T-helper 22 cell (primary cell): ENCODE measurements at places on chromosomes 11 and 22.

DNA sequence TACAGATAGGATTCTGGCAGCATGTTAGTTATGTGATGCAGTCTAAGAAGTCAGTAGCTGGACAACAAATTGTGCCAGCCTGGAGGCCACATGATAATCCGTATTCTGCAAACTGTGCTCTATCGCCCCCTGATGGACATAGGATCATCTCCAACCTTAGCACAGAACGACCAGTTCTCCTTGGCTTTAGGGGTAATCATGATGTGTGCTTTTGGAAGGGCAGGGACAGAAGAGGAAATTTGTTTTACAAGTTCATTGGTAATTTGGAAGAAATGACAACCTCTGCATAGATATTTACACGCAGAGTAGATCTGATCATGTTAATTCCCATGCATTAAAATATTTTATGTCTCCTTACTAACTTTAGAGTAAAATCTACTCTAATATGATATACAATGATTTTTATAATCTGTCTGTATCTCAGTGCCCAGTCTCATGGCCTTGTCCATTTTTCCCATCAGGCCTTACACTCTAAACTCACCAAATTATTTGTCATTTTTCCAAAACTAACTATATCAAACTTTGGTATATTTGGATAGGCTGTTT lies 12.1 kb downstream of the OR10D3 start:
- DNase-seq, result no peak

GRCh38 chr22:38017272-38017920 lies 33.0 kb upstream of the SOX10 start:
- no peak for DNase-seq

GRCh38 chr11:120249279-120250262 lies 9.6 kb downstream of the POU2F3 start:
- DNase-seq, result no peak

GRCh38 chr11:8222820-8223512 lies 40.7 kb downstream of the LMO1 start:
- DNase-seq, result no peak

- no peak for DNase-seq
These were observed 1088.4 kb downstream of the LRRC4C start for GRCh38 chr11:40370821-40371616.

DNA sequence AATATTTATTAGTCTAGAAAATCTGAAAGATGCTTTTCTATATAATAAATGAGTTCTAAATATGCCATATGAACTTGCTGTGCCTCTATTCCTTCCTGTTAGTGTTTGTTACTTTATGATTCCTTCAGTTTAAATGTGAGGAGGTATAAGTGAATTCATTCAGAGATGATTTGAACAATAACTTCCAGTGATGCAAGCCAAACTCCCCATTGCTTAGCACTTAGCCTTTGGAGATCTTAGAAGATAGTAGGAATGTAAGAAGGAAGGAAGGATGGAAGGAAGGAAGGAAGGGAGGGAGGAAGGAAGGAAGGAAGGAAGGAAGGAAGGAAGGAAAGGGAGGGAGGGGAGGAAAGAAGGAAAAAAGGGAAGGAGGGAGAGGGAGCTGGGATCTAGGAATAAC lies 25.1 kb downstream of the MMP13 start:
- DNase-seq, result no peak

DNA sequence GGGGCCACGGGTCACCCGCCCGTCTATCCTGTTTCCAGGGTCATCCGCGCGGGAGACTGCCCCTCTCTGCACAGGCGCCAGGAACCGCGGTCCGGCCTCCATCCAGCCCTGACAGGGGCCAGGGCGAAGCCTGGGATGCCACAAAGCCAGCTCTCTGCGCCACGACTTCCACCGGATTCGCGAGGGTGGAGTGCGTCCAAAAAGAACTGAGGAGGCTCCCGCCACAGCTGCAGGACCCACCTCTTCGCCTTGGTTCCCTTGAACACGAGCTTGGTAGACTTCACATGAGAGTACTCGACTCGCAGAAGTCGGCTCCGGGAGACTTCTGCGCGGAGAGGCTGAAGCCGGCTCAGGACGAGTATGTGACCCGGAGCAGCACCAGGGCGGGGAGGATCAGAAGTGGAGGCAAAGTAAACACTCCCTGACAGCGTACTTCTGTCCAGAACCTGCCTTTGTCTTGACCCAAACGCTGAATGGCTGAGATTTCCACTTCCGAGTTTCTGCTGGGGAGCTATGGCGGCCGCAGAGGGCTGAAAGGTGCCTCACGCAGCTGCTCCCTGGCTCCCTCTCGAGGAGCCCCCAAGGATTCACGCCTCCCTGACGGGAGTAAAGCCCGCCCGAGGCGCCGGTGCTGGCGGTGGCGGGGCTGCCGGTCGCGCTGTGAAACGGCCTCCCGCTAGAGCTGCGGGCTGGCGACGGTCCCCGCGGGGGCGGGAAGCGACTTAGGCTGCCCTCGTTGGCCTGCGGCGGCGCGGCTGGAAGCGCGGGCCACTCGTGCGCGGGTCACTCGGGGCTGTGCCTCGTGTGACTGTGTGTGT lies 4566.7 kb upstream of the OR11H1 start:
- no peak for DNase-seq

DNA sequence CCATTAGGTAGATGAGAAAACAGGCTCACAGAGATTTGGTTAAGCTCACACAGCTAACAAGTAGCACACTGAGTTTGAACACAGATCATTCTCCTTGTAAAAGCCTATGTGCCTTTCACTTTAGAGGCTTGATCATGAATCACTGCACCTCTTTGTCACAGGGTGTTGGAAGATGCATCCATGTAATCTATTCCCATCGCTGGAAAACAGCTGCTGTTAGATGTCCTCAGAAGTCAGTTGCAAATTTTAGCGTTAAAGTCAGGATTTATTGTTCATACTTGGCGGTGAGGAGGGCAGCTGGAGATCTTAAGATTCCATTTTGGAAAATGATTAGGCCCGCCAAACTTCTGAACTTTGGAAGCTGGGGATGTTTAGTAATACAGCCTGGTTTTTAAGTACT lies 2.6 kb downstream of the CNTF start:
- no peak for DNase-seq

GRCh38 chr22:49694462-49695260 lies 133.0 kb downstream of the BRD1 start:
- no peak for DNase-seq

GRCh38 chr22:19753090-19753842 lies 7.3 kb upstream of the TBX1 start:
- DNase-seq, result no peak

DNA sequence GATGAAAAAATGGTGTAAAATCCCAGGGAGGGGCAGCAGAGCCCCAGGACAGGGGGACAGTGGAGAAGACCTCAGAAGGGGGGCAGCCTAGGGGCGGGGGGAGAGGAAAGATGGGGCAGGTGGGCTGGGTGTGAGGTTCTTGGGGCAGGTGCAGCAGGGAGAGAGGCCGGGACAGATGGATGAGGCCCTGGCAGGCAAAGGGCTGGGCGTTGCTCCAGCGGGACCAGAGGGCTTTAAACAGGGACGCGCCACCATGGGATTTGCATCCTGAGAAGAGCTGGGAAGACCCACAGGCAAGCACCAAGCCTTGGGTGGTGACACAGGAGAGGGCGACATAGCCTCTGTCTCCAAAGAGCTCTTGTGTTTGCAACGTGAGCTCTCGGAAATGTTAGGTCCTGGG lies 1342.8 kb downstream of the TBC1D22A start:
- DNase-seq, result no peak

DNA sequence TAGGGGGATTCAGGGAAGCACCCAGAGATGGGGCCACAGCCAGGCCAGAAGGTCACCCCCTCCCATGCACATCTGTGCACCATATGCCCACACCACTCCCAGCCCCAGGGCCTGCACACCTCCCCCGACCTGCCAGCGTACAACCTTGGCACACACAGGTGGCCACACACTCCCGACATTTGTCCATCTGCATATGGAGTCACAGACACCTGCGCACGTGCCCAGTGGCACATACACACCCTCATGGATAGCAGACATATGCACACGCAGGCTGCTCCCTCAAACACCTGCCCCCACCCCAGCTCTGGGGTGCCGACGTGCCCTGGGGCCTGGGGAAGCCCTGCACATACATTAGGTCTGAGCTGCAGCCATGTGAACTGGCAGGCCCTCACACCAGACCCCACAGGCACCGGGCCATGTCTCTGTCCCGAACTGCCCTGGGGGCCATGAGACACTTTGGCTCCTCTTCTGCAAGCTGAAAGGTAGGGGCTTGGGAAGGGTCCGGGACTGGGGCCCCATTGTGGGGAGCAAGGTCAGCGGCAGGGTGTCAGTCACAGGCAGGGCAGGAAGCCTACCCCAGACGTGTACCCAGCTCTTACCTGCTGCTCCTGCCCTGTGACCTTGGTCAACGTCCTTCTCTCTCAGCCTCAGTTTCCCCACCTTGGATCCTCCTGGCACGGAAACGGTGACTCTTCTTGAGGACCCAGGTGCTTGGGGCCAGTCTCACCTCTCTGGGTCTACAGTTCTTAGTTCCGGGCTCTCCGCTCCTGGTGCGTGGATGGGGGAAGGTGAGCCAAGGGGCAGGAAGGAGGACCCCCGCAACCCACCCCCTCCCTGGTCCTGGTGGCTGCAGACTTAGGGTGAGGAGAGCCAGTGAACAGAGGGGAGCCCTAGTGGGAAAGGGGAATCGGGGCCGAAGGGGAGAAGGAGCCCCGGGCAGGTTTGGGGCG lies 579 bp upstream of the CABP7 start:
- DNase-seq, result no peak

- DNase-seq, result no peak
These were observed 27.5 kb downstream of the AMOTL1 start for GRCh38 chr11:94795476-94796189.

GRCh38 chr11:9576701-9577381 lies 3.4 kb downstream of the WEE1 start:
- no peak for DNase-seq
